Spleen (tissue), 13 donors: ENCODE measurements at places on chromosomes 11 and 22. TPM values are rescaled to one million over a fixed set of nuclear protein-coding genes. Genes with fewer than 3 reads are reported as not detected.

DNA sequence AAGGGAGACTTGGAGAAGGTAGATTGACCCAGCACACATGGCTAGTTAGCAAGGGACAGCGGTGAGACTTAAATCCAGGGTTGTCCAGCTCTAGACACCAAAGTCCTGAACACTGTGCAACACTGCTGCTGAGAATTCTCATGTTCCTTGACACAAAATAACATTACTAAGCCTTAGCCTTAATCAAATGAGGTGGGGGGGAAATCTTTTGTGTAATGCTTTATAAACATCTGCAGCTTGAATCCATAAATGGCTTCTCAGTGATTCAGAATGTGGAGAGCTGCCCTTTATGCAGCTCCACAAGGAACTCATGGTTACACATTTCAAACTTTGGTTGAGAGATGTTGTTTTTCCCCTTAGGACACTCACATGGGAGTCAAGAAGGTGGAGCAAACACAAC lies 80.0 kb downstream of the CD44 start:
- no peak overlapping the region for H3K27ac ChIP-seq
- H3K4me1 ChIP-seq: peaks cover 42% of the 10 kb centered on the region
- no peak overlapping the region for H3K4me3 ChIP-seq
- no peaks in the 10 kb centered on the region for H3K27me3 ChIP-seq
- peaks cover 5% of the 10 kb centered on the region for H3K36me3 ChIP-seq

- no peaks in the 10 kb centered on the region for H3K36me3 ChIP-seq
- peaks cover 15% of the 10 kb centered on the region for H3K4me1 ChIP-seq
- H3K27ac ChIP-seq: peak overlapping the region; percentile 70
- no peak overlapping the region for H3K4me3 ChIP-seq
- no peaks in the 10 kb centered on the region for H3K27me3 ChIP-seq
- DNase-seq: no peak
Measured at GRCh38 chr11:130181295-130182272, 22.0 kb downstream of the ST14 start.

DNA sequence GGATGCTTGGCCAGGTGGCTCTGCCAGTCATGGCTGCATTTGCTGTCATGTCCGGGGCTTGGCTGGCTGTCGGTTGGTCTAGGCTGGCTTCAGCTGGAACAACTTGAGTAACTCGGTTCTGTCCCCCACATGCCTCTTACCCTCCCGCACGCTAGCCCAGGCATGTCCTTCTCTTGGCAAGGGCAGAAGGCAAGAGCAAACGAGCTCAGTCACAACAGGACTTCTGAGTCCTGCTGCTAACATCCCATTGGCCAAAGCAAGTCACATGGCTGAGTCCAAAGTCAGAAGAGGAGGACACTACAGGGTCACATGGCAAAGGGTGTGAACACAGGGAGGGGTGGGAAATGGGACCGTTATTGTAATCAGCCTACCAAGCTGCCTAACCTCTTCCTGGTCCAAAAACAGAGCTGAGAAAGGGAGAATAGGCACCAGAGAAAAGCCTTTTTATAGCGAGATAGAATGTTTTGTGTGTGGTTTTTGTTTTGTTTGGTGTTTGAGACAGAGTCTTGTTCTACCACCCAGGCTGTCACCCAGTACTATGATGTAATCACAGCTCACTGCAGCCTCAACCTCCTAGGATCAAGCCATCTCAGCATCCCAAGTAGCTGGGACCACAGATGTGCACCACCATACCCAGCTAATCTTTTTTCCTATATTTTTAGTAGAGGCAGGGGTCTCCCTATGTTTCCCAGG lies 81.9 kb downstream of the MN1 start:
- H3K4me3 ChIP-seq: no peak overlapping the region
- H3K4me1 ChIP-seq: peaks cover 6% of the 10 kb centered on the region
- H3K36me3 ChIP-seq: no peaks in the 10 kb centered on the region
- no peak overlapping the region for H3K27ac ChIP-seq
- peaks cover 19% of the 10 kb centered on the region for H3K27me3 ChIP-seq
- peak; percentile 48 for DNase-seq

PCSK7 gene
- 152 TPM for total RNA-seq

DNA sequence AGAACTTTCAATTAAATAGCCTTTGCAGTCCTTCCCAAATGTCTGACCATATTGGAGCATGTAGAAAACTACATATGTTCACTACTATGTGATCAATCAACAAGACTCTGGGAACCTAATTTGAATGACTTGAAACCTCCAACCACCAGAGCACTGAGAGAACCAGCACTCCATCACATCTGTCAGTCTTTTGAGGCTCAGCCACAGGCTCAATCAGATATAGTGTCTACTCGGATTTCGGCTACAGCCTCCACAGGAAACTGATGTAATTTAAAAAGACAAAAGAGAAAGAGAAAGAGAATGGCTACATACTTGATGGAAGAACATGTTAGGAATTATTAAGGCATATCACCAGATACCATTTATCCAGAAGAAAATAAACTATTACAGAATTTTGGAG lies 859.0 kb downstream of the FAM181B start:
- H3K27ac ChIP-seq: no peak overlapping the region
- no peaks in the 10 kb centered on the region for H3K27me3 ChIP-seq
- H3K36me3 ChIP-seq: no peaks in the 10 kb centered on the region
- H3K4me3 ChIP-seq: no peak overlapping the region
- DNase-seq: no peak

DNA sequence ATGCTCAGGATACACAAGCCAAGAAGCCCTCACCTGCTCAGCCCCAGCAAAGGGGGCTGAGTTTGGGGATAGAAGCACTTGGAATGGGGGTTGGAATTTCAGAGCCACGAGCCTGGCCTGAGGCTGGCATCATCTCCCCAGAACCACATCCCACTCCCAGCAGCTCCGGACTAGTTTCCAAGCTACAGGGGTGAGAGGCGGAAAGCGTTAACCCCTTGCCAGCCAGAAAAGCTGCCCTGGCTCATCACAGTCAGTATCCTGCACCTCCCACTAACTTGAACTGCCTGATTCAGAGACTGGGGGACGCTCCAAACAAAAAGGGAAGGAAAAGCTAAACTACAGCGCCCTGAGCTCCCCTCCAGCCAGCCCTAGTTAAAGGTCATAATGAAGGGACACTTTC lies 19.0 kb upstream of the CHST1 start:
- no peaks in the 10 kb centered on the region for H3K36me3 ChIP-seq
- H3K4me1 ChIP-seq: no peaks in the 10 kb centered on the region
- no peak overlapping the region for H3K4me3 ChIP-seq
- H3K27ac ChIP-seq: no peak overlapping the region
- H3K27me3 ChIP-seq: peaks cover 36% of the 10 kb centered on the region

- H3K4me3 ChIP-seq: no peak overlapping the region
- no peaks in the 10 kb centered on the region for H3K27me3 ChIP-seq
- no peak for DNase-seq
- no peaks in the 10 kb centered on the region for H3K36me3 ChIP-seq
- H3K4me1 ChIP-seq: no peaks in the 10 kb centered on the region
Measured at GRCh38 chr11:33944693-33945424, 53.0 kb upstream of the LMO2 start.

GRCh38 chr11:131977231-131977630 lies 606.8 kb downstream of the NTM start:
- no peaks in the 10 kb centered on the region for H3K36me3 ChIP-seq
- H3K27ac ChIP-seq: no peak overlapping the region
- no peaks in the 10 kb centered on the region for H3K4me1 ChIP-seq
- no peak overlapping the region for H3K4me3 ChIP-seq

OR4D5 gene
- not detected for total RNA-seq

MS4A12 gene
- not detected for total RNA-seq

C11orf42 gene
- total RNA-seq: not detected

PARVG gene
- 129 TPM for total RNA-seq

DNA sequence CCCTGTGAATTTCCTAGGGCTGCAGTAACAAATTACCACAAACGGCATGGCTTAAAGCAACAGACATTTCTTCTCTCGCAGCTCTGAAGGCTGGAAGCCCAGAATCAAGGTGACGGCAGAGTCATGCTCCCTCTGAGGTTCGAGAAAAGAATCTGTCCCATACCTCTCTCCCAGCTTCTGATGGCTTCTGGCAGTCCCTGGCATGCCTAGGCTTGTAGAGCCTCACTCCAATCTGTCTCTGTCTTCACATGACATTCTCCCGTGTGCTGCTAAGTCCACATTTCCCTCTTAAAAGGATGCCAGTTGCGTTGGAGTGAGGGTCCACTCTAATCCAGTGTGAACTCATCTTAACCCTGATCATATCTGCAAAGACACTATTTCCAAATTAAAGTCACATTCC lies 116.2 kb downstream of the NECTIN1 start:
- H3K4me3 ChIP-seq: no peak overlapping the region
- peaks cover 18% of the 10 kb centered on the region for H3K4me1 ChIP-seq
- H3K36me3 ChIP-seq: no peaks in the 10 kb centered on the region
- H3K27me3 ChIP-seq: peaks cover 2% of the 10 kb centered on the region
- DNase-seq: no peak
- H3K27ac ChIP-seq: no peak overlapping the region

MS4A3 gene
- total RNA-seq: 1.7 TPM

- H3K36me3 ChIP-seq: no peaks in the 10 kb centered on the region
- no peak overlapping the region for H3K27ac ChIP-seq
- DNase-seq: no peak
- no peak overlapping the region for H3K4me3 ChIP-seq
- H3K27me3 ChIP-seq: no peaks in the 10 kb centered on the region
- no peaks in the 10 kb centered on the region for H3K4me1 ChIP-seq
Measured at GRCh38 chr11:76916712-76917111, 56.0 kb downstream of the ACER3 start.

ANO1 gene
- total RNA-seq: 1.2 TPM

DNA sequence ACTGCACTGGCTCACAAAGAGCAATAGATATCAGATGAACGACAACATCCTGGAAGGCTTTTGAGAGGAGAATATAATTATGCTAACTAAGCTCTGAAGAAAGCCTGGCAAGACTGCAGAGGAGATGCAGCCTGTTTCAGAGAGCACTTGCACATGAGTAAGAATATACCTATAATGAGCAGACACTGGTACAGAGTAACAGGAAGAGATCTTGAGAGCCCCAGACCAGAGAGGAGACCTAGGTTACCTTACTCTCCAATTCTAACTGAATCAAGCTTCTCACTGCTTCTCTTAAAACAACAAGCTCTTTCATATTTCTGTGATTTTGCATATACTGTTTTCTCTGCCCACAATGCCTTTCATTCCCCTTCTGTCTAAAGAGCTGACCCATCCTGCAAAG lies 66.5 kb downstream of the FAM168A start:
- no peak overlapping the region for H3K4me3 ChIP-seq
- H3K36me3 ChIP-seq: no peaks in the 10 kb centered on the region
- no peak overlapping the region for H3K27ac ChIP-seq
- H3K27me3 ChIP-seq: no peaks in the 10 kb centered on the region
- peaks cover 26% of the 10 kb centered on the region for H3K4me1 ChIP-seq
